ENCODE measurements at places on chromosomes 2 and 18.
A peak's percentile ranks its signal among the peaks of the same experiment; 100 is the strongest.

GRCh38 chr2:145725876-145726275 lies 1206.0 kb upstream of the ZEB2 start:
- DNase-seq = no peak

GRCh38 chr2:215609089-215610032 lies 173.5 kb upstream of the FN1 start:
- no peak for DNase-seq

DNA sequence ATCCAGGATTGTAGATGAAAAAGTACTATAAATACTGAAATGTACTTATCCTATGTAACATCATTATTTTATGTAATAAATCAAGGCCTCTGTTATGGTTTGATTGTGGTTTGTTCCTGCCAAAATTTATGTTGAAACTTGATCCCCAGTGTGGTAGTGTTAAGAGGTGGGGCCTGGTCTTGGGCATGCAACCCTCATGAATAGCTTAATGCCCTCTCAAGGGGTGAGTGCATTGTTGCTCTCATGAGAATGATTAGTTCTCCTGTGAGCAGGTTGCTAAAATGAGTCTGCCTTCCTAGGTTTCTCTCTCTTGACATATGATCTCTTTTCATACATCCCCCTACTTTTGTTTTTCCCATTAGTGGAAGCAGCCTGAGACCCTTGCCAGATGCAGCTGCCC lies 915.4 kb downstream of the TSN start:
- no peak for DNase-seq

DNA sequence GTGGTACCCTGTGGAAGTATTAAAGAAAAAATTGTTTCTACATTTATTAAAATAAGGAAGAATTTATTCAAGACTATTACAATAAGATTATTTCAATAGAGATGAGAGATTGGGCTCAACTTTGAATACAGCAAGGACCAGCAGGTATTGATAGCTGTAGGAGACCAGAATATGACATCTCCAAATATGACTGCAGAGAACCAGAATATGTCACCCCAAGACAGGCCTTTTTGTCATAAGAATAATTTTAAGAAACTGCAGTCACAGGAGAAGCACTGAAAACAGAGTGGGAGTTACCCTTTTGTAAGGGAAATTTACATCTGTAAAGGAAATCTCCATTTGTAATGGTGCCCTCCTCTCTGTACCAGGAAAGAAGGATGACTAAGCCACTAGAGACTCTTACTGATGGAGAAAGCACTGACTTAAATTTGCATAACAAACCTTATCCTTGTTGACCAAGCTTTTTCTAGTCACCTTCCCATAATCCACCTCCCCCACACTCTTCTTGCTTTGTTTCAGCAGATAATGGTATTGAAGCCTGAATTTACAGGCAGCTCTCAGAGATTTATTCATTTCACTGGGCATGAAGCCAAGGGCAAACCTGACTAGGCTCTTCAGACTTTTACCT lies 145.1 kb upstream of the RMP24 start:
- DNase-seq = no peak

DNA sequence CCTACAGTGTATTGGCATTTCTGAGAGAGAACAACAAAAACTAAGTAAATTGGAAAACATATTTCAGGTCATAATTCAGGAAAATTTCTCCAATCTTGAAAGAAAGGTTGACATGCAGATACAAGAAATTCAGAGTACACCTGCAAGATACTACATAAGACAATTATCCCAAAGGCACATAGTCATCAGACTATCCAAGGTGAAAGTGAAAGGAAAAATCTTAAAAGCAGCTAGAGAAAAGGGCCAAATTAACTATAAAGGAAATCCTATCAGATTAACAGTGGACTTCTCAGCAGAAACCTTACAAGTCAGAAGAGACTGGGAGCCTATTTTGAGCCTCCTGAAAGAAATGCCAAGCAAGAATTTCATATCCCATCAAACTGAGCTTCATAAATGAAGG lies 449.0 kb upstream of the MMADHC start:
- no peak for DNase-seq

DNA sequence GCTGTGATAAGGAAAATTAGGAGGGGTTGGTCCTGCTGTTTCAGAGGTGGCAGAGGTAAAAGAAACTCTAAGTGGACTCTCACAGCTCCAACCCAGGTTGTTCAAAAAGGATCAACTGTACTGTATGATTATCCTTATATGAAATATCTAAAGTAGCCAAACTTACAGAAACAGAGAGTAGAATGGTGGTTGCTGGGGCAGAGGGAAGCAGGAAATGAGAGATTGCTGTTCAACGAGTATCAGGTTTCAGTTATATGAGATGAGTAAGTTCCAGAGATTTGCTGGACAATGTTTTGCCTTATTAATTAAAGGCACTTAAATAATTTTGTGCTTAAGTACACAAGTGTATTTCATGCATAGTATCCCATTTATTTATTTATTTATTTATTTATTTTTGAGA lies 972.0 kb upstream of the LRRTM1 start:
- no peak for DNase-seq

DNA sequence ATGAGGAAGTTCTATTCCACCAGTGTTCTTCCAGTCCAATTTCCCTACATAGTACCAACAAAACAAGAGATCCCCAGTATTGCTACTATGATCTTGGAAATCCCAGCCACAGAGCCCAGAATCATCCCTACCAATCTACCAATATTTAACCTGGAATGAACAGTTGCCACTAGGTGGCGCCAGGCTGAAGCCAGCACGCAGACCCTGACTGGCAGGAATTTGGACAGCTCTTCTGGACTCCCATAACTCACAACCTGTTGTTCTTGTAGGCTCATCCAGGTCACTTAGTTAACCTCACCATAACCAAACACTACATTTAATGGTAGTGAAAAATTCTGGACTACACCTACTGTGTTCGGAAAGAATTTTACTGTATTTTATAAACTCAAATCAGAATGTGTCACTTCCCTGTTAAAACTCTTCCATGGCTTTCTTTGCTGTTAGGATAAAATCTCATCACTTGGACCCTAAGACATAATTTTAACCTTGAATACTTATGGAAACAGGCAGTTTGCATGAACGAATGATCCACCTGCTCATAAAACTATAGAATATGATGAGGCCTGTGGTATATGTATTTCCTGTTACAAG lies 59.8 kb upstream of the SLC38A11 start:
- DNase-seq = peak; percentile 84
